Retina (tissue), 1 donor: ENCODE measurements at places on chromosomes 2 and 18.
A peak's percentile ranks its signal among the peaks of the same experiment; 100 is the strongest.

DNA sequence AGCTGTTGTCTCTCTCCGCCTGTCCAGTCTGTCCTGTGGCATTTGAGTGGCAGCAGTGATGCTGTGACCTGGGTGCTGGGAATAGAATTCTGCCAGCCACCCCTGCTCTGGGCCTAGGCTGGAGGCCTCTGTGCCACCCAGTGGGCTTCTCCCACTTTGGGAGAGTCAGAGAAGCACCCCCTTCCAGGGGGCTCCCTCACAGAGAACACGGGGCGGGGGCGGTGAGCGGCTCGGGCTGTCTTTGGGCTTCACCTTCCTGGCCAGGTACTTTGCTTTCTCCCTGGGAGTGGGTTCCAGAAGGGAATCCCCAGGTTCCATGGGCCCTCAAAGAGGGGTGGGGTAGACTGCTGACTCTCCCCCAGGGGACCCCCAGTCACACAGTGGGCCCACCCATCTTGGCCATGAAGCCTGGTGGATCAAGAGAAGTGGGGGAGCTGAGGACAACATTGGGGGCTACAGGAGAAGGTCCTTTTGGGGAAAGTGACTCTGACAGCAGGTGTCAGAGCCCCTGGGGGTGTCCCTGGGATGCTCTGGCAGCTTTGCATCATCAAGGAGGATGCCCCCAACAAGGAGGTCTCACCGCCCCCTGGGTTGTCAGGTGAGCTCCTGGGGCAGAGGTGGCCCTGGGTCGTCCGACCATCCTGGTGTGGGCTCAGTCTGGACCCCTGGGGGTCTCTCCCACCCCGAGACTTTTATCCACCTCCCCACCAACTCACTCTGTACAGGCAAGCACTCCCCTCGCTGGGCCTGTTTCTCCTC lies 18.8 kb upstream of the BOK start:
- no peak for DNase-seq

DNA sequence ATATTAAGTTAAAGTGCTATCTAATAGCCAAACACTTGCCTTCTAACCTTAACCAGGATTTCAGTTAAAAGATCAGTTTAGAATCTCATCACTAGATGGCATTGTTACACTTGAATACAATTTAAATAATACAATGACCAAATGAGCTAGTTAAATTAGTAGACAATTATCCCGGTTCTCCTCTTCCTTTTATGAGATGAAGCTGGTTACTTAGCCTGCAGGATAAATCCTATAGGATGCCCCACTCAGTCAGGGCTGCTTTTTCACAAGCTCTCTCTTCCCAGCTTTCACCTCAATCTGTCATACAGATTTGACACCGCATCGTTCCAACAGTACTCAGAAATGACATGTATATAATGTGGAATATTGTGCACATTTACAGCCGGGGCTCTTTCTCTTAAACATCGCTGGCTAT lies 678.8 kb downstream of the KCNJ3 start:
- DNase-seq, result peak; percentile 74

GRCh38 chr18:11884396-11885030 lies 23.6 kb downstream of the MPPE1 start:
- DNase-seq, result no peak

GRCh38 chr2:189648846-189649509 lies 12.3 kb upstream of the ASNSD1 start:
- no peak for DNase-seq

GRCh38 chr18:23730857-23731256 lies 41.6 kb downstream of the LAMA3 start:
- no peak for DNase-seq
